ENCODE measurements at places on chromosomes 1 and 21.

GRCh38 chr1:154568157-154568815 is 708 bp downstream of the CHRNB2 start:
- no peak for DNase-seq
- no peaks in the 10 kb centered on the region for H3K36me3 ChIP-seq
- peaks cover 21% of the 10 kb centered on the region for H3K27me3 ChIP-seq
- no peak overlapping the region for H3K27ac ChIP-seq
- no peak overlapping the region for H3K4me3 ChIP-seq
- H3K4me1 ChIP-seq = peaks cover 7% of the 10 kb centered on the region

DNA sequence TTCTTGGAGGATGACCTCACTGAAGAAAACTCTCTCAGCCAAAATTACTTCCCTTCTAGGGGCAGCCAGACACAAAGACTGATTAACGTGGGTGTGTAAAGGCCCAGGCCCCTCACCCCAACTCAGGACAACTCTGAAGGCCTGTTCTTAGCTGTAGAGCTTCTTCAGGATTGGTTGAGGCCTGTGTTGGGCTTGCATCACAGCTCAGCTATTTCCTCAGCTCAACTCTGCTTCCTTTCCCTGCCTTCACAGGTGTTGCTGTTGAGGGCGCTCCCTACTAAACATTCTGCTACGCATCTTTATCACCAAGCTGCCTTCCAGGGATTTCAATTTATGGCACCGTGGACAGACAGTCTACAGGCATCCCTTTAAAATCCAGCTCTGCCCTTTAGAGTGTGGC is 36.8 kb downstream of the MAB21L3 start:
- no peak overlapping the region for H3K4me3 ChIP-seq
- no peak overlapping the region for H3K27ac ChIP-seq
- no peaks in the 10 kb centered on the region for H3K36me3 ChIP-seq
- peaks cover 10% of the 10 kb centered on the region for H3K4me1 ChIP-seq

DNA sequence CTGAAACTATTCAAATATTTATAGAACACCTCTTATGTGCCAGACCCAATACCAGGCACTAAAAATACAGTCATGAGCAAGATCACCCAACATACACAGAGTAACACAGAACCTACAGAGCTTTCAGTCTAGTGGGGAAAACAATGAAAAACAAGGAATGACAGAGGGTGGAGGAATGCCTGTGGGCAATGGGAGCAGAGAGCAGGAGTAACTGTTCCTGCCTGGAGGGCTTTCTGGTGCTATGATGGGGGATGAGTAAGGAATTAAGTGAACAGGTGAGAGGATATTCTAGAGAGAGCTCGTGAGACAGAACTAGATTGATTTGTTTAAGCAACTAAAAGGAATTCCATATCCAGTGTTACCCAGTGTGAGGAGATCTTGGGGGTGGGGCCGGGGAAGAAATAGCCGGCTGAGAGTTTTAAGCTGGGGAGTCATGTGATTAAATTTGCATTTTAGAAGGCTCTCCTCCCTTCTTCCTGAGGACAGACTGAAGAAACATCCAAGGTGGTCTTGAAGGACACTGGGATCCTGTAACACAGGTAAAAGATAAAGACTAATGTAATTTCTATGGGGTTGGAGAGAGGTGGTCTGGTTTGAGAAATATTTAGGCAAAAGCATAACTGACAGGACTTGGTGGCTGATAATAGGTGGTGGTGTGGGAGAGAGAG is 2.1 kb upstream of the CD53 start:
- no peak for DNase-seq
- H3K36me3 ChIP-seq = no peaks in the 10 kb centered on the region
- H3K27ac ChIP-seq = peak overlapping the region; percentile 94
- H3K4me3 ChIP-seq = peak overlapping the region; percentile 6
- H3K27me3 ChIP-seq = no peaks in the 10 kb centered on the region
- peaks cover 12% of the 10 kb centered on the region for H3K4me1 ChIP-seq

- no peak for DNase-seq
- H3K27ac ChIP-seq = no peak overlapping the region
- H3K27me3 ChIP-seq = no peaks in the 10 kb centered on the region
- no peak overlapping the region for H3K4me3 ChIP-seq
- H3K4me1 ChIP-seq = no peaks in the 10 kb centered on the region
- H3K36me3 ChIP-seq = no peaks in the 10 kb centered on the region
These were observed 170.3 kb downstream of the KAZN start for GRCh38 chr1:14768582-14769304.

DNA sequence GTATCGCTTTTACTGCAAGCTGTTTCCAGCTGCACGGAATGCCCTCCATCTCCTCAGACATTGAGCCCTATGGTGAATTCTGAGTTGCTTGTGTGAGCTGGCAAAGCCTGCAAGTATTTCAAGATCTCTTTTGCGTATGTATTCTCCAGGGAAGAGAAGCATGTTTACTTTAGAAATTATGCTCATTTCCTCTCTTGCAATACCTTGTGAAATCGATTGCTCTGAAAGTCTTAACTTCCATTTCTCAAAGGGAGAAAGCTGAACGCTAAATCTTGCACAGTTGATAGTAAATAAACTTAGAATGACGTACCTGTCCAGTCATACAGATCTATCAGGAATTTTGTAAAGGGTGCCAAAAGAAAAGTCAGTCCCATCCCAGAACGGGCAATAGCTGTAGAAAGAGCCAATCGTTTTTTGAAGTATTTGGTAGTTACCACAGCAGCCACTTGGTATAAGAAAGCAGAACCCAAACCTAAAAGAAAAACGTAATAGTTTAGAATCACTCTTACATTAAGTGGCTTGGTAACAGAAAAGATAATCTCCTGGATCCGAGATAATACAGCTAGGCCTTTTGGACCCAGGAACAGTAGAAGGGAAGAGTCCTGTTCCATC is 10.0 kb downstream of the SLC16A4 start:
- H3K4me3 ChIP-seq = no peak overlapping the region
- H3K4me1 ChIP-seq = peaks cover 12% of the 10 kb centered on the region
- H3K27me3 ChIP-seq = no peaks in the 10 kb centered on the region
- H3K36me3 ChIP-seq = peaks cover 15% of the 10 kb centered on the region
- peak overlapping the region; percentile 34 for H3K27ac ChIP-seq

DNA sequence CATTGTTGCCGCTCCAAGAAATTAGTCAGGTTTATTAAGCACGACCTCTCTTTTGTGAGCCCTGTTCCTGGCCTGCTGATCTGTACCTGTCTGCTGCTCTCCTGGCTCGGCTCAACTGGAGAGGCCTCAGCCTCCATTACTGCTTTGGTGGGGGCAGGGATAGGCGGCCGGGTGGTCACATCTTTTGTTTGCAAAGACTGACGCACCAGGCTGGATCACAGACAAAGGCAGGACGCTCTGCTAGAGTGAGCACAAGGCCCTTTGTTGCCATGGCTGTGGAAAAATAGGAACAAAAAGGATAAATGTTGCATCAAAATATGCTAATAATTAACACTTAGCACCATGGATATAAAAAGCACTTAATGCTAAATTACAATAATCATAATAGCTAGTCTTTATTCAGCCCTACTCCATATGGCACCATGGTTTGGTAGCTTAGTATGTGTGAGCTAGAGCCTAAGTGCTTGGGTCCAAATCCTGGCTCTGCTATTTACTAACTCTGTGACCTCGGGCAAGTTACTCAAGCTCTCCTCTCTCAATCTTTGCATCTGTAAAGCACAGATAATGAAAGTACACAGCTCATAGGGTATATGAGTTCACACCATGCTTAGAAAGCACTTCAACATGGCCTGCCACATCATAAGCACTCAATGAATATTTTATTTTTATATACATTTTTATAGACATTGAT is 28.9 kb upstream of the HPDL start:
- peaks cover 2% of the 10 kb centered on the region for H3K4me1 ChIP-seq
- H3K36me3 ChIP-seq = no peaks in the 10 kb centered on the region
- no peak overlapping the region for H3K27ac ChIP-seq
- no peaks in the 10 kb centered on the region for H3K27me3 ChIP-seq
- no peak for DNase-seq
- no peak overlapping the region for H3K4me3 ChIP-seq

DNA sequence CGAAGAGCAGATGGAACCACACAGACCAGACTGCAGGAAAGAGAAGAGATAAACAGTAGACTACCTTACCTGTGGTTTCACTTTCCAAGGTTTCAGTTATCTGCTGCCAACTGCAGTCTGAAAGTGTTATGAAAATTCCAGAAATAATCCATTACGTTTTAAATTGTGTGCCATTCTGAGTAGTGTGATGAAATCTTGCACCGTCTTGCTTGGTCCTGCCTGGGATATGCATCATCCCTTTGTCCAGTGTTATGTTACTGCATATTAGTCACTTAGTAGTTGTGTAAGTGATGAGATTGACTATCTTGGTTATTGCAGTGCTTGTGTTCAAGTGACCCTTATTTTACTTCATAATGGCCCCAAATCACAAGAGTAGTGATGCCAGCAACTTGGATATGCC is 33.9 kb downstream of the DNAJC6 start:
- H3K36me3 ChIP-seq = no peaks in the 10 kb centered on the region
- H3K4me1 ChIP-seq = no peaks in the 10 kb centered on the region
- no peak overlapping the region for H3K4me3 ChIP-seq
- no peak overlapping the region for H3K27ac ChIP-seq
- H3K27me3 ChIP-seq = no peaks in the 10 kb centered on the region

GRCh38 chr1:241647658-241648057 is 4.4 kb upstream of the WDR64 start:
- no peaks in the 10 kb centered on the region for H3K36me3 ChIP-seq
- H3K27ac ChIP-seq = no peak overlapping the region
- H3K4me1 ChIP-seq = no peaks in the 10 kb centered on the region
- H3K4me3 ChIP-seq = no peak overlapping the region
- no peaks in the 10 kb centered on the region for H3K27me3 ChIP-seq
- DNase-seq = no peak

- no peaks in the 10 kb centered on the region for H3K27me3 ChIP-seq
- H3K27ac ChIP-seq = no peak overlapping the region
- no peak for DNase-seq
- H3K4me3 ChIP-seq = no peak overlapping the region
These were observed 33.9 kb downstream of the CSF1 start for GRCh38 chr1:109944541-109944940.
